LoVo (cell line): ENCODE measurements at places on chromosomes 4 and X.
A peak's percentile ranks its signal among the peaks of the same experiment; 100 is the strongest.

GRCh38 chr4:181078196-181078595, 1165.0 kb upstream of the TENM3 start:
- no peak for DNase-seq

- peak; percentile 12 for DNase-seq
These were observed 2.4 kb downstream of the TFDP3 start for GRCh38 chrX:133215747-133216146.

DNA sequence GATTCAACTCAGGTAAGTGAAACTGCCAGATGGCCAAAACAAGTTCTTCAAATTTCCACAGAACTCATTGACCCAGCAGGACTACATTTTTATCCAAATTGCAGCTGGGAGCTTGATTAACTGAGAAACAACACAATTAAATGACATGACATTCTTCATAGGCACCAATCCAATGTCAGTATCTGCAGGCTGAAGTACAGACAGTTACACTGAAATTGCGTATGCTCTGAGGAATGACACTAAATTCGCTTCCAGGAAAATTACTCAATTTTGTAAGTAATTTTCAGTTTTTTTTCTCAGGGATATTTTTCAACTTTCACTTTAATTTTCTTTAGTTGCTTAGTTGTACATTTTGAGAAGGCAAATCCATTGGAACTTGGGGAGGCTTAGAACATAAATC, 4.5 kb downstream of the C1GALT1C1 start:
- DNase-seq = no peak

- DNase-seq = peak; percentile 72
These were observed 26.1 kb upstream of the CXCL13 start for GRCh38 chr4:77579406-77580076.

DNA sequence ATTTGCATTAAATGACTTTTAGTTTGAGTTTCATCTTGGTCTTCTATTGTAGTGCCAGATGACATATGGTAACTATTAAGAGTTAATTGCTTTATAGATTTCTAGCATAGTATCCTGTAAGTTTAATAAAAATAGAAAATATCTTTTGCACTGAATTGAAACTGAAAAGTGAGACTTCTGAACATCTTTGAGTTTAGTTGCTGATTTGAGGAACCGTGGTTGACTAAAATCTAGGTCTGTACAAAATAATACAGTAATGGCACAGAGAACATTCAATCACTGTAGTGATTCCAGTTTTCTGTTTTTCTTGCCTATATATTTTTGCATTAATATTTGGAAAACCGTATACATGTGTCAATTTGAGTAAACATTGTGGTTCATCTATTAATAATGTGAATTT, 60.7 kb downstream of the SPATA4 start:
- DNase-seq = no peak

DNA sequence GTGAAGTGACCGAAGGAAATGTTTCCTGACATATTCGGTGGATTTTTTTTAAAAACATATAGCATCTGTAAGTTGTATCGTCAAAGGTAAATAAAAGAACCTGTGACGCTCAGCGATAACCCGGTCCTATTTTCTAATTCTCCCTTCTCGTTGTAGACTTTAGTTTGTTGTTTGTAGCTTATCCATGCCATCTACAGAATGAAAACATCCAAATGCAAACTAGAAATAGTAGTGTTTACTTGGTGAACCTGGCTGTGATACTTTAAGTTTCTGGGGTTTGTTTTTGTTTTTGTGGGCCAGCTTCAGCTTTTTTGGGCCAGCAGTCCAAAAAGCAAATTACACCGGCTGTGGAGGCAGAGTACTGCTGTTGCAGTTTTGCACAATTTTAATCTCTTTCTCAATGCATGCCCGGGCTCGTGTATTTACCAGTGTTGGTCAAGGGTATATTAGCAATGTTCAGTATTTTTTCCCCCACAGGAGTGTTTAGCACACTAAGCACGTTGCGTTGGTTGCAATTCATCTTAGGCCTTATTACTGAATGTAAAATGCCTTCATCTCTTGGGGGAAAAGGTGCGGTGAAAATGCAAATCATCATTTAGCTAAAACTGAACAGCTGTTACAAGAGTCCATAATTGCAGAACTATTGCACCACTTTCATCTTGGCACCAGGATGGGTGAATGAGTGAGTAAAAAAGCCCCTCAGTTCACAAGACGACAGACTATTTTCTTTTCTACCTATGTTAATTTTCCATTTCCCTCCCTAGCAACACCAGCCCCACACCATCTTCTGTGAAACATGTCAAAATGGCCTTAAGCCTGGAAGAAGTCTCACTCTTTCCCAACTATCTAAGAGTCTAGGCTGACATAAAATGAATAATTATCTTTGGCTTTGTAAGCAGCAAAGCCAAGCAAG, 1.7 kb upstream of the CNOT6L start:
- no peak for DNase-seq

- no peak for DNase-seq
These were observed 129.7 kb downstream of the FRAS1 start for GRCh38 chr4:78186597-78187543.

DNA sequence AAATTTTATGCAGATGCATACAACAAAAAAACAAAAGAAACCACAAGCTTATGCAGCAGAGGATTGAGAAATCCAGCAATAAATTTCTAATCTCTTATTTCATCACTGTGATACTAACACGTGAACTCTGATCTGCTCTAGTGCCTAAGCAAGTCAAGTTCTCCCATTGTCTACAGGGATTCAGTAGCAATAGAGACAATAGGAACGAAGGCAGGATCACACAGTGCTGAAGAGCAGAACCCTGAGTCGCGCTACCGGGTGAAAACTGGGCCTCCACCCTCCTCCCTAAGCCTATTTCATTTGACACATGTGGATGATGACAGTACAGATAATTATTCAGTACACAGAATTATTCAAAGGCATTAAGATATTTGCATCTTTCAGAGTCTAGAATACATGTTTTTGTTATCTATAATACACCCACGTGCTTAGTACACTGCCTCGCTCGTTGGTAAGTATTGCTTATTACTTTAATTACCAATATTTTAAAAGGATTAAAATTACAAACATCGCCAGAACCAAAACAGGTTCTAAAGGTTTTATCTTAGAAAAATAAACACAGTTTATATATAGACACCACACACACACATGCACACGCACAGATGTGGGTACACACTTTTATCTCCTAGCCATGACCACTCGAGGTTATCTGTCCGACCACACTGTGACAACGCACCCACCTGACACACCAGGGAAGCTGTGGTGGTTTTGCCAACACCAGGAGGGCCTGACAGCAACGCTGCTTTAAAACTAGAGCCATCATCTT, 60.1 kb downstream of the RFC1 start:
- no peak for DNase-seq
